ENCODE measurements at places on chromosomes 2 and 18. TPM values are rescaled to one million over a fixed set of nuclear protein-coding genes. Genes with fewer than 3 reads are reported as not detected.

DNA sequence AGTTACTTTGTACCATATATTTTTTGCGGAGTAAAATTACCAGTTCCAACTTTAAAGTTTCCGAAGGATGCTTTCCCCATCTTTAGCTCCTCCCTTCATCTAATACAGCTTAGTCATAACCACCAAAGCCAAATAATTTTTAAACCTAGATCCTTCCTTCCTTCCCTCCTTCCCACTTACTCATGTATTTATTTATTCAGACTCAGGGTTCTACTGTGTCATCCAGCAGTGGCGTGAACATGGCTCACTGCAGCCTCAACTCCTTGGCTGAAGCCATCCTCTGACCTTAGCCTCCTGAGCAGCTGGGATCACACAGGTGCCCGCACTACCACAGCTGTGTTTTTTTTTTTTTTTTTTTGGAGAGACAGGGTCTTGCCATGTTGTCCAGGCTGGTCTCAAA lies 4.4 kb downstream of the LPIN2 start:
- H3K27me3 ChIP-seq, result no peaks in the 10 kb centered on the region
- peak overlapping the region; percentile 38 for H3K27ac ChIP-seq
- H3K4me1 ChIP-seq, result peaks cover 39% of the 10 kb centered on the region

CNTNAP5 gene
- total RNA-seq, result not detected

GRCh38 chr2:113981404-113982134 lies 91.7 kb downstream of the ACTR3 start:
- no peak overlapping the region for H3K27ac ChIP-seq
- no peaks in the 10 kb centered on the region for H3K36me3 ChIP-seq
- H3K4me1 ChIP-seq, result no peaks in the 10 kb centered on the region
- no peaks in the 10 kb centered on the region for H3K27me3 ChIP-seq

DNA sequence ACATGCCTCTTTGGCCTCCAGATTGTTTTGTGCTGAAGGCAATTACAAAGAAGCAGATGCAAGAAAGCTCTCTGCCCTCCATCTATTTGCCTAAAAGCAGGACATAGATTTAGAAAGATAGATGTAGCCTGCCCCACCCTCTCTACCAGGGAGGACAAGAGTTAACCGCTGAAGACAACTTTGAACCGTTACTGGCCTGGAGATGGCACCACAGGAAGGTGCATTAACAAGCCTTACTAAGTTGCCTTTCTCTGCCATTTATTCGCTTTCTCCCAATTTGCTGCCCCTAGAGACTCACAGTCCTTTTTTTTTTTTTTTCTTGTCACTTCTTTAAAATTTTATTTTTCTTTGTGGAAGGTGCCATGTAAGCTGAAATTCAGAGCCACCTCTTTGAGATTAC lies 28.8 kb upstream of the RMDN2 start:
- no peaks in the 10 kb centered on the region for H3K27me3 ChIP-seq
- H3K27ac ChIP-seq, result no peak overlapping the region
- no peaks in the 10 kb centered on the region for H3K36me3 ChIP-seq
- no peak overlapping the region for H3K4me3 ChIP-seq
- H3K4me1 ChIP-seq, result no peaks in the 10 kb centered on the region

GRCh38 chr2:39091543-39091942 lies 29.3 kb downstream of the SOS1 start:
- H3K4me3 ChIP-seq, result no peak overlapping the region
- H3K27ac ChIP-seq, result no peak overlapping the region
- no peaks in the 10 kb centered on the region for H3K36me3 ChIP-seq
- no peaks in the 10 kb centered on the region for H3K27me3 ChIP-seq
- H3K4me1 ChIP-seq, result peaks cover 9% of the 10 kb centered on the region
